ENCODE measurements at places on chromosomes 6 and 20.

- no peak for DNase-seq
Measured at GRCh38 chr6:37520926-37521325, 21.2 kb upstream of the CCDC167 start.

DNA sequence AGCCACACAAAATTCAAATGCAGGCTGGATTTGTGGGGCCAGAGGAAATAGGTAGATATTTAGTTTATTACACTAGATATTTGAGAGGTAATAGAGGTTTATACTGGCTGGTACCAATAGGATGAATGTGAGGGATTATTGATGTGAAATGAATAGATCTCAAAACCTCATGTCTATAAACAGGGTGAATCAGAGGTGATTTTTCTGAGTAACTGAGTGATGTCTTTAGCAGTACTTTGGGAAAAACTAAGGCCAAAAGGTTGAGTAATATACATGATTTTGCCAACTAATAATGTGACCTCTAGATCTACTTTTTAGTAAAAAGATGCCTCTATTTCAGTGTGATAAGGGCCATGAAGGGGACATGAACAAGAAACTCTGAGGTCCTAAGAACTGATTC lies 86.8 kb downstream of the HAO1 start:
- DNase-seq: no peak

DNA sequence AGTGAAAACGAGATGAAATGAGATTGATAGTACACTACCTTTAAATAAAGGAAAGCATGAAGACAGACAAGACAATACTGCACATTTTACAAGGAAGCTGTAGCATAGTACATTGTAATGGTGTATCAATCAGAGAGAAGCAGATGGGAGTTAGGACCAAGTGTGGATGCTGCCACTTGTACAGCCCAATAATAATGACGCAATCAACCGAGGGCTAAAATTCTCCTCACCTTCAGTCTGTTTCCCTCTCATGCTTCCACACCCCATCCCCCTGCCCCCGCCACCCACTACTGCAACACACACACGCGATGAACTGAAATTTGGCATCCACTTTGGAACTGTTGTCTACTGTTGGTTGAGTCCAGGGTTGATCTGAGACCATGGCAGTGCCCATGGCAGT lies 12.4 kb upstream of the HDGFL1 start:
- no peak for DNase-seq

- no peak for DNase-seq
Measured at GRCh38 chr20:17925141-17925939, 43.3 kb downstream of the SNX5 start.

DNA sequence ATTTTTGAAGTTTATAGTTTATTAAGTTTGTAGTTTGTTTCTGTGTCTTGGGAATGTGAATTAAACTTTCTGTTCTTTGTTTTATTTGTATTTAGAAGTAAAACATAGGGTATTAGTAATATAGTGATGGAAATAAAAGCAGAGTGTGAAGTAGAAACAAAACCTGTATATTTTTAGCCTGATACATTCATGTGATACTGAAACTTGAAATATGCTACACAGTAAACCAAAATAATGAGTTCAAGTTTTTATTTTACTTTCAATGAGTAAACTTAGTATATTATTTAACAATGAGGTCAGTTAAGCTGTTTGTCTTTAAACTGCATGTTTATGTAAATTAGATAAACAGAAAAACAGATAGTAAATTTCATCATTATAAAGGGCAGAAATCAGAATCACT lies 1592.6 kb downstream of the GRIK2 start:
- no peak for DNase-seq

DNA sequence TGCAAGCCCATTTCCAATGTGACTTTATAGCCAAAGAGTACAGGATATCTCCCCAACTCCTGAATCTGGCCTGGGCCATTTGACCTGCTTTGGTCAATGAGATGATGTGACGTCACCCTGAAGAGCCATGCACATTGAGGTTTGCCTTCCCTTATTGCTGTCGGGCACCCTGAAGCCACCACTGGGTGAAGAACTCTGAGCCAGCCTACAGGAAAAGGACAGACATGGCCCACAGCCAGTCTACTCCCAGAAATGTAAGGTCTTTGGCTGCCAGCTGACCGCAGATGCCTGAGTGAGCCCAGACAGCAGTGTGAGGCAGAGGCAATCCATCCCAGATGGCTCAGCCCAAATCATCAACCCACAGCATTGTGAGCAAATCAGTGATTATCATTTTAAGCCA lies 3.7 kb upstream of the SYNDIG1 start:
- peak; percentile 86 for DNase-seq

- DNase-seq: no peak
Measured at GRCh38 chr6:37303091-37303660, 45.2 kb upstream of the TMEM217 start.

- no peak for DNase-seq
Measured at GRCh38 chr6:52529311-52529710, 47.5 kb downstream of the TRAM2 start.

GRCh38 chr6:122082370-122082769 lies 317.1 kb upstream of the HSF2 start:
- no peak for DNase-seq

DNA sequence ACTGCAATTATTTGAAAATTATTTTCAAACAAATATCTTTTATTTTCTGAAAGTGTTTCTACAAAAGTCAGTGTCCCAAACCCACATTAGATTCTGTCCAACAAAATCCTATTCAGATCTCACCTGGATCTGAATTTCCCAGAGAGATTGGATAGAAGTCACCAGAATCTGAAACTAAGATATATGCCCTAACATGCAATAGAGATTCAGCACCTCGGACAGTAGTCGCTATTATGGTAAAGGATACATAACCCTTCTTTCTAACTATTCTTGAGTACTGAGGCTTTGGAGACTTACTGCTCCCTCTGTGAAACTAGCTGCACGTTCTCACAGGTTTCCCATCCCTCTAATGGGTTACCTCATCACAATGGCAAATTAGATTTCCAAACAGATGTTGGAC lies 151.4 kb downstream of the ID4 start:
- no peak for DNase-seq
